ENCODE measurements at places on chromosomes 5 and 9.
A peak's percentile ranks its signal among the peaks of the same experiment; 100 is the strongest.

- no peak for DNase-seq
Observed at GRCh38 chr5:155870636-155871035, 456.3 kb upstream of the SGCD start.

DNA sequence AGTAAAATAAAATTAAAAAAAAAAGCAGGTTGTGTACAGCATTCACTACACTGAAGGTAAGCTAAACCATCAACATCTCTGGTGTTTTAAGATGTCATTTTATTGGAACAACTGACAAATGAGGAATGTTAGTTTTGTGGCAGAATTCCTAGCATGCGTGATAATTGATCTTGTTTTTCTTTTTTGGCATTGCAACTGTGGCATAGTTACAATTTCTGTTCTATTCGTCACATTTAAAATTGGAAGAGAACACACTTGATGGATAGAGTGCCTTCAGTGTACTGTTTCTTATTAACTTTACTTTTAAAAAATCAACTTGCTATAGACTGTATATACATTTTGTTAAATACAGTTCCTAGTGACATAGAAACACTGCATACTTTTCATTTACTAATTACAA, 43.6 kb upstream of the TNFSF15 start:
- peak; percentile 75 for DNase-seq

GRCh38 chr5:96483878-96484277, 50.8 kb upstream of the PCSK1 start:
- peak; percentile 58 for DNase-seq

- DNase-seq = no peak
Observed at GRCh38 chr5:172911976-172912375, 47.2 kb upstream of the RPL26L1 start.

DNA sequence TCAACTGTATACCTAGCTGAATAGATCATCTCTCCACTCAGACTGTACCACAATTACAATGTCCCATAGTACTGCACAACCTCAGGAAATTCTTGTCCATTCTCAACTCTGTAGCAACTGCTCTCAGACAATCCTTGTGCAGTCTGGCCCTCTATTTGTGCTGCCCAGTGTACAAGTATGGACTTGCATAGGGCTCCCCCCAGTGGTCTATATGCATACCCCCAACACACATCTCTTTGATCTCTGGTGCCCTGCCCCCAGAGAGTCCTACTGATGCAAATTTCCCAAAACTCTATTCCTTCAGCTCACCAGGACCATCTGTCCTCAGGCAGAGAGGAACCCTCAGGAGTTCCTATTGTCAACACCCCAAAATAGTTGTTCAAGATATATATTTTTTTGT, 205.3 kb downstream of the SLCO4C1 start:
- peak; percentile 15 for DNase-seq

- DNase-seq = no peak
Observed at GRCh38 chr5:527646-528628, 3.7 kb upstream of the SLC9A3 start.

DNA sequence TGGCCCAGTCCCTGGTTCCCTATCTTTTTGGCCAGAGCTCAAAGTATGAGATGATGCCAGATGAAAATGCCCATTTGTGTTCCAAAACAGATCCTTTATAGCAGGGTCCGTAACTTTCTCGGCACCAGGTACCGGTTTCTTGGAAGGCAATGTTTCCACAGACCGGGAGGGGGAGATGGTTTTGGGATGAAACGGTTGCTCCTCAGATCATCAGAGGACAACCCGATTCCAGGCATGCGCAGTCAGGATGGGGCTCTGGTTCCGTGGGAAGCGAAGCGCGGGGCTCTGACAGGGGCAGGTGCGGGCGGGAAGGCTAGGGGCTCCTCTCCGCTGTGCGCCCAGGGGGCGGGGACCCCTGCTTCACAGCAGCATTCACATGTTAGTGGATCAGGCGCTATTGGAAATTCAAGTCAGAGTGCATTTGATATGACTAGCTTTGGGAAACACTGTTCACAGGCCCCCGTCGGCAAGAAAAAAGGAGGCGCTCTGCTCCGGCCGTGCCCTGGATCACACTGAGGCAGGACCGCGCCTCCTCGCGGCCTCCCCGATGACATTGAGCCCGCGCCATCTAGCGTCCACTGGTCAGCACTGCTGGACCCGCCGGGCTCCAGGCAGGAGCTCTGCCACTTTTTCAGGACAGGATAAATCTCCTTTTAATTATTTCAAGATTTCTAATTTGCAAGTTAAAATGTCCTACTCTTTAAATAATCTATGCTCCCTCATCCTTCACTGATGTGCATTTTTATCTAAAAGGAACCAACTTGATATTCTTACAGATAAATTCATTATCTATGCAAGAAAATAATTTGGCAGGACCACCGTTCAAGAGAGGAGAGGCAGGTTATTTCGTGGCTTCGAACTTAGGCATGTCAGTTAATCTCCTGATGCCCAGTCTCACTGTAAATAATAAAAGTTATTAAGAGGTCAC, 190.0 kb downstream of the FANCC start:
- peak; percentile 82 for DNase-seq

- peak; percentile 84 for DNase-seq
Observed at GRCh38 chr9:69554945-69555344, 117.2 kb downstream of the APBA1 start.

DNA sequence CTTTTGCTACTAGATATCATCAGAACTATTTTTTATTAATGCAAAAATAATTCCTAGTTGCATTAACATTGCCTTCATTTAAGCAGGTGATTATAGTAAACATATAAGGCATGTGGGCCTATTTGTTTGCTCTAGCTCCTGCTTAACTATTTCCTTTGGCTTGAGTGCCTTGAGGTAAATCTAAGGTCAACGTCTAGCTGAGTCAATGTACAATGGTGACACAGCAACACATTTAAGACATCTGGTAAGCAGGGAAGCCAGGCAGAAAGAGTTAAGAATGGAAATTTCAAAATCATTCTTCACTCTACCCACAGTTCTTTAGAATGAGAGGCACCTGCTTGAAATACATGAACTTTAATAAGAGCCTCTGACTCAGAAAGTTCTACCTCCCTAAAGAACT, 111.9 kb upstream of the FST start:
- DNase-seq = peak; percentile 52

- DNase-seq = peak; percentile 26
Observed at GRCh38 chr5:71923755-71924154, 183.5 kb upstream of the MAP1B start.

DNA sequence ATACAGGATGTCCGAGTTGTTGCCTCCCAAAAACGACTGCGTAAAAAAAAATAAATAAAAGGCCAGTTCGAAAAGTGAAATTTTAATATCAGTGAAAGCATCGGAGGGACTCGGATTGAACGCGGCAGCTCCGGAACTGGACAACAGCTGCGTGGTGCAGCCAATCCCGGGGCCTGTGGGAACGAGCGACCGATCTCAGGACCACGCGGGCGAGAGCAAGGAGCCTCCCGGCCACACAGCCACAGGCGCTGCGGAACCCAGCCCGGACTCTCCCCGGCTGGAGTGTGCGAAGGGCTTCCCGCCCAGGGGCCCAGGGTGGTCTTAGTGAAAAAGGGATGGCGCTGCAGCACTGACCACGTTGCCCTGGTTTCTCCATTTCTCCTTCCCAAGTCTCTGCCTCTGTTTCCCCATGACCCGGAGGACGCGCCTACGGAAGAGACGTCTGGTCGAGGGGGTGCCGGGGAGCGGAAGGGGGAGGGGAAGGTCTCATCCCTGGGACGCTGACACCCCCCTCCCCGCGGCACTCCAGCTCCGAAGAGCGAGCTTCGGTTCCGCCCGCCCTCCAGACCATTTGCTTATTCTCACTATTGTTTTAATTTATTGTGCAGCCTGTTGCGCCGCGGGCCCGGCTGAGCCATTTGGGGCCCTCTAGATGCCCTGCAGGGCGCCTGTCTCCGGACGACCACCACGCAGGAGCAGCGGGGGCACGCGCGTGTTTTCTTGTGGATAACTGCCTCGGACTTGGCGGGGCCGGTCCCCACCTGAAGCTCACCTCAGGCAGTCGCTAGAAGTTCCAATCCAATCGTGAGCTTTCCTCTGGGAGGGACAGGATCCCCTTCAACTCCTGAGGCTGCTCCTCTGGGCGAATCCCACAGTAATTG, 303.0 kb downstream of the PARP8 start:
- no peak for DNase-seq

GRCh38 chr5:134798468-134798867, 39.9 kb downstream of the DDX46 start:
- no peak for DNase-seq

- DNase-seq = no peak
Observed at GRCh38 chr9:126617003-126617822, 3.5 kb downstream of the LMX1B start.

GRCh38 chr9:105879181-105879580, 184.8 kb downstream of the TMEM38B start:
- DNase-seq = no peak

GRCh38 chr5:109721741-109722140, 32.0 kb downstream of the MAN2A1 start:
- DNase-seq = no peak

GRCh38 chr5:157541447-157542118, 34.0 kb downstream of the ADAM19 start:
- DNase-seq = no peak

GRCh38 chr5:107917983-107918382, 247.2 kb upstream of the EFNA5 start:
- DNase-seq = peak; percentile 63

DNA sequence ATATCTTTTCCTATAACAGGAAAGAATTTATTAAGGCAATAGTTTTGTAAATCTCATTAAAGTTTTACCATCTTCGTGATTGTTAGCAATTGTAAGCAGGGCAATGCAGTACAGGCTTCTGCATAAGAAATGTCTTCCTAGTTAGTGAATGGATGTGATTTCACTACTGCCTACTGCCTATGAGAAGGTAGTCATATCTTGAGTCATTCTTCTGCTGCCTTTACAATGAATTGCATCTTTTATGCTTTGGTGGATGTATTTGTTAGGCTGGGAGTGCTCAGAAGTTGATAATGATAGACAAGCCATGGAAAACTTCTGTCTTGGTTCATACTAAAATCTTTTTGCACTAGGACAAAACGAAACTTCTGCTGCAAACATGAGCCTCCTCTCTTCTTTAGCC, 128.0 kb downstream of the ADAMTSL1 start:
- DNase-seq = no peak
